ENCODE measurements at places on chromosomes 5 and 9.

DNA sequence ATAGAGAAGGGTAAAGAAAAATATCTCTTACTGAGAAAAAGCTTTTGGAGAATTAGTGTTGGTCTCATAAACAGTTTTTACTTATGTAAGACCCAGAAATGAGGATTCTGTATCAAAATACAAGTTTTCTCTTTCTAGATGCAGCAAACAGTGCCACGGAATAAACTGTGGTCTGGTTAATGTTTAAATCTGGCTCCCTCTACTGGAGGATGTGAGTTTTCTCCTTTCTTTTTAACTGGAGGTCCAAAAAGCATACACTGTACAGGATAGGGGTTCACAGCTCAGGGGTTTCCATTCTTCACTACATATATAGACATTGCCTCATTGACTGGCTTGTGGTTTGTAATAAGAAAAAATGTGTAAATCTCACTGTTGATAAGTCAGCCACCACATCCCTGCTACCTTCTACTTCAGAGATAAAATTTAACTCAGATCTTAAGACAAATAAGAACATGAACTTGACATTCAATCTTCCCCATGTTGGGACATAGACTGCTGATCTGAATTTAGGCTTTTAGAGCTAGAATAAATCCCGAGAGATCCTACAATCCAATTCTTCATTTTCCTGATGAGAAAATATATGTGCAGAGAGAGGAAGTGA is 98.9 kb downstream of the CFAP95 start:
- no peaks in the 10 kb centered on the region for H3K4me1 ChIP-seq
- H3K4me3 ChIP-seq, result no peak overlapping the region
- H3K27ac ChIP-seq, result no peak overlapping the region
- H3K27me3 ChIP-seq, result no peaks in the 10 kb centered on the region

- DNase-seq, result no peak
- no peak overlapping the region for H3K27ac ChIP-seq
- H3K27me3 ChIP-seq, result no peaks in the 10 kb centered on the region
- no peaks in the 10 kb centered on the region for H3K36me3 ChIP-seq
- H3K4me3 ChIP-seq, result no peak overlapping the region
- H3K4me1 ChIP-seq, result no peaks in the 10 kb centered on the region
Measured at GRCh38 chr5:74040811-74041491, 415.0 kb downstream of the ARHGEF28 start.

GRCh38 chr5:88979244-88979643 is 96.3 kb upstream of the MEF2C start:
- H3K4me3 ChIP-seq, result no peak overlapping the region
- DNase-seq, result no peak
- H3K27me3 ChIP-seq, result no peaks in the 10 kb centered on the region
- no peaks in the 10 kb centered on the region for H3K4me1 ChIP-seq
- no peak overlapping the region for H3K27ac ChIP-seq
- no peaks in the 10 kb centered on the region for H3K36me3 ChIP-seq

- H3K27ac ChIP-seq, result no peak overlapping the region
- no peak overlapping the region for H3K4me3 ChIP-seq
- no peak for DNase-seq
- no peaks in the 10 kb centered on the region for H3K4me1 ChIP-seq
- H3K27me3 ChIP-seq, result no peaks in the 10 kb centered on the region
- H3K36me3 ChIP-seq, result no peaks in the 10 kb centered on the region
Measured at GRCh38 chr9:131685753-131686706, 53.8 kb downstream of the RAPGEF1 start.

Measured in uterus (tissue), 4 donors.